ENCODE measurements at places on chromosomes 6 and 20. TPM values are rescaled to one million over a fixed set of nuclear protein-coding genes. Genes with fewer than 3 reads are reported as not detected.

KIAA0408 gene
- total RNA-seq: 7.2 TPM

MRPS18B gene
- 62.8 TPM for total RNA-seq

SLC12A5 gene
- not detected for total RNA-seq

MACROD2 gene
- total RNA-seq: 7.0 TPM

ZBP1 gene
- 0.88 TPM for total RNA-seq

RAET1G gene
- not detected for total RNA-seq

MUC22 gene
- total RNA-seq: not detected

TAGAP gene
- total RNA-seq: 2.0 TPM

GABRR1 gene
- not detected for total RNA-seq

NOTCH4 gene
- 212 TPM for total RNA-seq

PCMT1 gene
- total RNA-seq: 128 TPM

ERVFRD-1 gene
- total RNA-seq: 0.44 TPM

ADTRP gene
- total RNA-seq: 0.38 TPM

Data from subcutaneous adipose tissue (tissue), 4 donors.